ELF-1 (cell line): ENCODE measurements at places on chromosomes 5 and 9.
A peak's percentile ranks its signal among the peaks of the same experiment; 100 is the strongest.

GRCh38 chr9:121709798-121710197, 58.4 kb downstream of the DAB2IP start:
- DNase-seq, result no peak

DNA sequence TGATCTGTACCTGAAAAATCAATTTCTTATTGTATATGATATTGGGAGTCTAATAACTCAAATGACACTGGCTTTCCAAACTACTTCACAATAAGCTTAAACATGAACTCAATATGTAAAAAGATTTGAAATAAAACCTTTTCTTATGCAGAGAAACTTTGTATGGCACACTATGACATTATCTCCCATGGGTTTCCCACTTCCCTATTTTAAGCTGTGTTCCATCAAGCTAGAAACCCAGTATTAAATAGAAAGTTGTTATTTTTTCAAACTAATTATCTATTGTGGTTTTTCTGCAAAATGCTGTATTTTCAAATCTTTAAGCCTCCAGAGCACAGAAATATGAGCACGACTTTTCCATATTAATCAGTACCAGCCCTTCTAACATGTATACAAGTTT, 174.7 kb downstream of the NFIB start:
- no peak for DNase-seq

DNA sequence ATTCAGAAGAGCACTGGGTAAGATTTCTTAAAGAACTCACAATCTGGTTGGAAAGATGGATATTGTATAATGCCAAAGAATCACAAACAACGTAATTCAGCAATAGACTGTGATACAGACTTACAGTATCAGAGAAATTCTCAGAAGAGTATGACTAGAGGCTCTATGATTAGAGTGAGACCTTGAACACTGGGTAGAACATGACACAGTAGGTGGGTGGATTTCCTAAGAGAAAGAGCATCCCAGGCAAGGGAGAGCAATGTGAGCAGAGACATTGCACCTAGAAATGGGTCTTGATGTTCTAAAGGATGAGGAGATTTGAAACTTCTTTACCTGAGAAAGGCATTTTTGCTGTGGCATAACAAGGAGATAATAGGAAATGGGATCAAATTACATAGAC, 27.3 kb upstream of the CAST start:
- DNase-seq, result no peak

GRCh38 chr9:83062651-83063527, at the start of gene RASEF:
Gene RASEF, minus strand, starts transcription at chr9:83063142. Its CDS starts 275 bp downstream, at chr9:83062867.
- peak; percentile 82 for DNase-seq

GRCh38 chr9:3088219-3088618, 244.3 kb upstream of the PUM3 start:
- DNase-seq, result peak; percentile 68

GRCh38 chr9:93143830-93144530, 9.9 kb upstream of the NINJ1 start:
- DNase-seq, result no peak

GRCh38 chr9:34974664-34975063, 14.9 kb upstream of the DNAJB5 start:
- DNase-seq, result no peak

DNA sequence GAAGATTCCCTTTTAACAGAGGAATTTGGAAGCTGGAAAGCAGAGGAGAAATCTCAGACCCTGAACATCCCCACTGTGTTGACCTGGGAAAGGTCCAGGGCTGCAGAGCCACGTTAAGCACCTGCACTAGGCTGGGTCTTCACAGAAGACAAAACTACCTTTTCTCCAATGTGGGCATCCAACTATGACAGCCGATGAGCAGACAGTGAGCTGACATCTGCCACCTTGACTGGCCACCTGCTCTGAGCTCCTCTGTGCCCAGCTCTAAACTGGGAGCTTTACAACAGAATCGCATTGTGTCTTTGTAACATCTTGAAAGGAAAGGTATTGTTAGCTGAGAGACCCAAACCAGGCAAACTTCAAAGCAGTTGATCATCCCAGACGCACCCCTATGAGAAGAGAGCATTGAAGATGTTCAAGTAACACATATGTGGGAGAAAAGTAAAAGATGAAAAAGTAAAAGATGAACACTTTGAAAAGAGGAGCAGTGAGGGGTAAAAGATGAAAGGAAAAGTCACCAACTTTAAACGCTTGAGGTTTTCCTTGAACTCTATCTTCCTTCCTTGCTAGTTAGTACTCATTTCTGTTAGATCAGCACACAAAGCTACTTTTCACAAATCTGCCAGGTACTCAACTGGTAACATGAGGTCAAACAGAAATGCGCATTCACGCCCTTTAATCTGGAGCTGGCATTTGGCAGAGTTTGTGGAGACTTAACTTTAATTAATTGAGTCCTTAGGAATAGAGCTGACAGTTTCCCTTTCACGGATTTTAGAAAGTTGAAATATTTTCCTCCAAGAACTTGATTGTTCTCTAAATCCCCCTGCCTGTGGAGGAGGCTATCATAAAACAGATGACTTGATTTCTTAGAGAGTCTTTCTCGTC, 53.2 kb upstream of the CTXN3 start:
- DNase-seq, result no peak

GRCh38 chr9:114526807-114527206, 21.5 kb upstream of the WHRN start:
- no peak for DNase-seq

DNA sequence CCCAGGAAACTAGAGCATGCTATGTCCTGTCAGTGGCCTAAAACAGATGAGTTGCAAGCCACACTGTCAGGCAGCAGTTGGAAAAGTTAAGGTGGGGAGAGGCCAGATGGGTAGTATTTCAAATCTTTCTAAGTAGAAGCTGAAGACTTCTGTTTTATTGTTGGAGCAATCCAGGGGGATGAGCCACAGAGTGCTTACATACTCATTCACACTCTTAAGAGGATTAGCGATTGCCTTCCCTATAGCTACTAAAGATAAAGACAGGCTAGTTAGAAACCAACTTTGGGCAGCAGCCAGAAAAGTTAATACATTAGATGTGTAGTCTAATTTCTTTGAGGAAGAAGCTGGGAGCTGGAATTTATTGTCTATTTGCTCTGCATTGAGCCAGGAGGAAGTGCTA, 61.7 kb upstream of the ELAVL2 start:
- DNase-seq, result no peak
